ENCODE measurements at places on chromosomes 6 and 20.
A peak's percentile ranks its signal among the peaks of the same experiment; 100 is the strongest.

DNA sequence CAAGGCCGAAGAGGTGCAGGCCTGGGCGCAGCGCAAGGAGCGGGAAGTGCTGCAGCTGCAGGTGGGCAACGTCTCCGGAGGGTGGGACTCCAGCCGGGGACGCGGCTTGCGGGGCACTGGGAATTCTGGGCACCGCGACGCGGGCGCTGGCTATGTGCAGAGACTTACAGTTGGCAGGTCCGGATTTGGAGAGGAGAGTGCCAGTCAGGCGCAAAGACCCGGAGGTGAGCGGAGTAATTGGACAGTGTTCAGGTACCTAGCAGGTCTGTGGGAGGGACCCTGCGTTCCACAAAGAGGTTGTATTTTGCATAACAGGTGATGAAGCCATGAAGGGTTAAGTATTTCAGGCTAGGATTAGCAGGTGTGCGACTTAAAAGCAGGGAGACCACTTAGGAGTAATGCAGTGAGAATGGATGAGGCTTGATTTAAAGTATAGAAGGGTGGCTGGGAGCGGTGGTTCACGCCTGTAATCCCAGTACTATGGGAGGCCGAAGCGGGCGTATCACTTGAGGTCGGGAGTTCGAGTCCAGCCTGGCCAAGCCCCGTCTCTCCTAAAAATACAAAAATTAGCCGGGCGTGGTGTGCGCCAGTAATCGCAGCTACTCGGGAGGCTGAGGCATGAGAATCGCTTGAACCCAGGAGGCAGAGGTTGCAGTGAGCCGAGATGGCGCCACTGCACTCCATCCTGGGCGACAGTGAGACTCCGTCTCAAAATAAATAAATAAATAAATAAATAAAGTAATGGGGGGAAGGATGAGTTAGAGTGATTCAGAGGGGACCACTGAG, 1.0 kb downstream of the MRPS26 start:
- no peak for DNase-seq

DNA sequence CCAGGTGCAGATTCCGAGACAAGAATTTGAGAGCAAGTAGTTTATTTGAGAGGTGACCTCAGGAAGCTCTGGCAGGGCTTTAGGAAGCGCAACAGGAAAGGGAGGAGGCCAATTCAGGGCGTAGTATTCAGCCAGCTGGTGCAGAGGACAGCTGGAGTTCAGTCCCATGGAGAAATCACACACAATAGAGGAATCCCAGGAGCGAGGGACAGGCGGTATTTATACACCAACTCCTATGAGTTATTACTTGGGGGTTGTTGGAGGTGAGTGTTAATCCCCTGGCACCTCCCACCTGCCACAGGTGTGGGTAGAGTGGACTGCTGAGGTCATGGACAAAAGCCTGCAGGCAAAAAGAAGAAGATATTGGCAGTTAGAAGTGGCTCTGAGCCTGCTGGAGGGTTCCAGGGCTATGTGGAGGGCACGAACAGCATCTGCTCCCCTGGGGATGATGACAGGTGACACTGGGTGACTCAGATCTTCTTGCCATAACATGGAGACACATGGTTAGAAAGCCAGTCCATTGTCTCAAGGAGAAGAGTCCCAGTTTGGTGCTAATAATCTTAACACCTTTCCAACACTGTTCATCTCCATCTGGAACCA, 13.9 kb upstream of the SULF2 start:
- no peak for DNase-seq

GRCh38 chr20:63698739-63699465, 2.5 kb downstream of the TNFRSF6B start:
- peak; percentile 62 for DNase-seq

GRCh38 chr6:120614723-120615122, 719.6 kb downstream of the TBC1D32 start:
- no peak for DNase-seq

GRCh38 chr6:165486183-165487137, 176.6 kb downstream of the PDE10A start:
- DNase-seq = no peak

- no peak for DNase-seq
Measured at GRCh38 chr20:36441027-36441414, 100.3 kb upstream of the MYL9 start.

GRCh38 chr20:12715371-12715770, 293.4 kb upstream of the SPTLC3 start:
- no peak for DNase-seq

GRCh38 chr6:68679399-68679798, 44.3 kb downstream of the ADGRB3 start:
- DNase-seq = no peak

GRCh38 chr6:166167801-166168615, at the start of gene TBXT:
TSS of gene TBXT (minus strand) at chr6:166167851. CDS start at chr6:166167591, 260 bp downstream.
- DNase-seq = no peak

- DNase-seq = no peak
Measured at GRCh38 chr6:14925699-14926026, 320.2 kb upstream of the JARID2 start.

GRCh38 chr6:149233056-149233715, 84.3 kb upstream of the TAB2 start:
- peak; percentile 60 for DNase-seq

DNA sequence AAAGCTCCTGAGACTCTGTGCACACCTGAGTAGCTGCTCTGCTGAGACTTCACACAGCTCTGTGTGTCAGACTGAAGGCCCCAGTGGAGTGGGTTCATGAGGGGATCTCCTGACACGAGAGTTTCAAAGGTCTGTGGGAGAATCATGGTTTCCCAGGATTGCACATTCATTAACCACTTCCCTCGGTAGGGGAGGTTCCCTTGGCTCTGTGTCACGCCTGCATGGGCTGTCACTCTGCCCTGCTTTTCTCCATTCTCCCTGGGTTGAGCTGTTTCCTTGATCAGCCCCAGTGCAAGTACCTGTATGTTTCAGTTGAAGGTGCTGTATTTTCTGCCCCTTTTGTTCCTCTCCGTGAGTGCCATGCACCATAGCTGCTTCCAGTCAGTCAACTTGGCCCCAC, 236.9 kb downstream of the EPM2A start:
- DNase-seq = no peak

DNA sequence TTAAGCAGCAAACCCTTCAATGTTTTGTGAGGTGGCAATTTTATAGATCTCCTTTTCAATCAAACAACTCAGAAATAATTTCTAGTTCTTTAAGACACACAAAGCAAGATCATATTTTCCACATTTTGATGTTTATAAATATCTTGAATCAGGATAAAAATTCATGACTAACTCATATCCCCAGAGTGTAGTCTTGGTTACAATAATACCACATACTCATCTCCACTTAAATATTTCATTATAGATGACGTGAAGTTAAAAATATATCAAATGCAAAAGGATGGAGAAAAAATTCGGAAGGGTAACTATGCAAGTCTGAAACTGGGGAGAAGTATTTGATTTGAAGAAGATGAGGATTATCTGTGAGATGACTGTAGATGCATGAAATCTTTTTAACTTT, 59.8 kb upstream of the HIVEP1 start:
- DNase-seq = peak; percentile 11

- no peak for DNase-seq
Measured at GRCh38 chr6:35213298-35213791, 411 bp upstream of the SCUBE3 start.

DNA sequence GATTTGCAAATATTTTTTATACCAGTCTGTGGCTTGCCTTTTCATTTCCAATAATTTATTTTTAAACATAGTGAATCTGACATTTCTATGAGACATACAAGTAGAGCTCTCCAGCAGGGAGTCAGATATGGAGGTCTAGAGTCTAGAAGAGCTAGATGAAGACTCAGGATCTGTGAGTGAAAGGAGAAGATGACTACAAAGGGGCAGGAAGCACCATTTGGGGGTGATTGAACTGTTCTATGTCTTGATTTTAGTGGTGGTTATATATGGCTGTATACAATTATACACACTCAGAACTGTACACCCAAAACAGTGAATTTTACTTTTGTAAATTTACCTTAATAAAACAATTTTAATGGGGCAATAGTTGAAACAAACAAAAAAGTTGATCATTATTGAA, 127.9 kb upstream of the BACH2 start:
- no peak for DNase-seq

GRCh38 chr6:88422831-88423230, 256.7 kb upstream of the CNR1 start:
- DNase-seq = no peak

- no peak for DNase-seq
Measured at GRCh38 chr6:138546733-138547185, 47.5 kb upstream of the NHSL1 start.

DNA sequence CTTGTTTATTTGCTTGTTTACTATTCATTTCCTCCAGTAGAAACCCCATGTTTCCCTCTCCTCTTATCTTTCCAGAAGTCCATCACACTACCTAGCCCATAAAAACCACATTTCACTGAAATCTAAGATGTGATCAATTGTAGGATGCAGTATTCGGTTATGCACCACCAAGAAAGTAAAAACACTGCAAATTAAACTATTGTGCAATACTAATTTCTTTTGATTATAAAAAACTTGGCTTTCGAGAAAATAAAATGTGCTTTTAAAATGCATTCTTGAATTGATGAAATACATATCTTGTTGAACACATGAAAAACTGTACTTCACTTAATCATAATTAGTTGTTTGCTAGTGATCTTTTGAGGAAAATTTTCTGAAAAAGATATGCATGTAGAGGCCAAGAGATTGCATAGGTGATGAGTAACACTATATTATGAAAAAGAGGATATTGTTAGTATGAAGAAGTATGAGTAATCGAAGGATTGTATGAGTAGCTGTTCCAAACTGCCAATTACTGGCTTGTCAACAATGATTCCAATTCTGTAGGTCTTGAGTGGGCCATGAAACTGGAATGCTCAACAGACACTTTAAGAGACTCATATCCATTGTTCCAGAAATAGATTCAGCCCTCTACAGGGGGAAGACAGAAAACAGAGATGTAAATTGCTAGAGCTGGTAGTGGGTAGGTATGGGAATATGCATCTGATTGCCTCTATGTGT, 79.7 kb downstream of the RNF217 start:
- peak; percentile 28 for DNase-seq

GRCh38 chr20:10430704-10431103, 3.3 kb downstream of the MKKS start:
- DNase-seq = no peak

DNA sequence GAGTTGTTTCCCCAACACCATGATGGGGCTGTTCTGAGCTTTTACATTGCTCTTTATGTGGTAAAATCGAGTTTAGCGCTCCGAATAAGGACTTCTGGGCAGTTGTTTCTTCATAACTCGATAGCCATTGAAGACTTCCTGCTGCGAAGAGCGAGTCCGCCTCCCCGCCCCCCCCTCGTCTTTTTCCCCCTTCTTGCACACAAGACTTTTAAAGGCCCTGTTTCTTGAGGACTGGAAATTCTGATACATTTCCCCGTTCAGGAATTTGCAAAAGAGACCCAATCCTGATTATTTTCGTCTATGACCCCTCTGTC, 1.5 kb upstream of the CITED2 start:
- no peak for DNase-seq

DNA sequence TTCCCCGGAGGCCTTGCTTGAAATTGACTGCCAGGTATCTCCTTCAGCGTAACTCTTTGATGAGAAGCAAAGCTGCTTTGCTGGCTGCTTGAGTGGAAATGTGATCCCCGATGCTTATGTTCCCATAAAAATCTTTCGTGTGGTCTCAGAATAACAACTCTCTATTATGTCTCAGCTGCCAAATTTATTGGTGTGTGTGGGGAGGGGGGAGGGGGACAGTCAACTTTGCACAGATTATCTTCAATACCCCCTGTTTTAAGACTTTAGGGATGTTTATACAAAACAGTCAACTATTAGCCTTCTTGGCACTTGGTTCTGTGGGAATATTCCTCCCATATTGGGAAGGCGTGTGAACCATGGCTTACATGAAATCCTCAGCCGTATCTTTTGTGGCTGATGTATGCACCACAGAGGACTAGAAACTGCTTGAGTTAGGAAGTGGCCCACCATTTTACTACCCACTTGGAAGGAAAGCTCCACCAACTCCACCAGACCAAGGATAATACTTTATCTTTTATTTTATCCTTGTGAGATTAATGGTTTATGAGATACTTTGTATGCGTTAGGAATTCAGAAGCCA, 101.5 kb upstream of the SLC24A3 start:
- DNase-seq = no peak

GRCh38 chr6:170024940-170025339, 265.9 kb downstream of the DLL1 start:
- peak; percentile 25 for DNase-seq

DNA sequence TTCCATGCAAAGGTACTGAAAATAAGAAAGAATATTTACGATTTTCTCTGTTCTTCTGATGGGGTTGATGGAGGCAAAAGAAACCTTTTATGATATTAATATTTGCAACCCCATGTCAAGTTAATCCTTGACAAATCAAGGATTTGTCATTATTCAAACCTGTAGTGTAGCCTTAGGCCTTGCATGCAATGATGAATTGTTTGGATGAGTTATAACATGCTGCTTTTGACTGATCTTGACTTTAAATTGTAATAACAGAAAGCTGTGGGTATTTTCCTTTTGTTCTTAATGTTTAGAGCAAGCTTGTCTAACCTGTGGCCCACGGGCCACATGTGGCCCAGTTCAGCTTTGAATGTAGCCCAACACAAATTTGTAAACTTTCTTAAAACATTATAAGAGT, 13.0 kb upstream of the BAG2 start:
- DNase-seq = no peak

DNA sequence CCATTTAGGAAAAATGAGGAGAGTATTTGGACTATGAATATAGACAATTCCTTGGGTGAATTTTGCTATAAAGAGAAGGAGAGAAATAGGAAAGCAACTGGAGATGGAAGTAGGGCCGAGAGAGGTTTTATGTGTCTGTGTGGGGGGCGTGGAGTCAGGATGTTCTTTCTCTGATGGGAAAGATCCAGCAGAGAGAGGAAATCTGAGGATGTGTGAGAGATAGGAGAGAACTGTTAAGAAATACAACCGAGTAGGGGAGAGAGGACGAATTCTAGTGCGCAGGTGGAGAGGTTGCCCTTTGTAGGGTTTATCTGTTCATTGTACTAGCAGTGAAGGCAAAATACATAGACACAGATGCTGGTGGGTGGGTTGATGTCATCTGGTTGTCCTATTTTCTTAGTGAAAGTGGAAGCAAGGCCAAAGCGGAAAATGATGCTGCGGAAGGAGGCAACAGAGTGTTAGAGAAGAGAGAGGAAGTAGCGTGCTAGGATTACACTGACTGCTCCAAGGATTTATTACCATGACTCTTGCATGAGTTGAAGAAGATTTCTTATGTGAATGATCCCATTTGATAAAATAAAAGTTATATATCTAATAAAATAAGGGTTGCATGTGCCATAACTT, 57.7 kb downstream of the CLVS2 start:
- DNase-seq = no peak

- no peak for DNase-seq
Measured at GRCh38 chr6:136922685-136923006, 545 bp downstream of the SLC35D3 start.

DNA sequence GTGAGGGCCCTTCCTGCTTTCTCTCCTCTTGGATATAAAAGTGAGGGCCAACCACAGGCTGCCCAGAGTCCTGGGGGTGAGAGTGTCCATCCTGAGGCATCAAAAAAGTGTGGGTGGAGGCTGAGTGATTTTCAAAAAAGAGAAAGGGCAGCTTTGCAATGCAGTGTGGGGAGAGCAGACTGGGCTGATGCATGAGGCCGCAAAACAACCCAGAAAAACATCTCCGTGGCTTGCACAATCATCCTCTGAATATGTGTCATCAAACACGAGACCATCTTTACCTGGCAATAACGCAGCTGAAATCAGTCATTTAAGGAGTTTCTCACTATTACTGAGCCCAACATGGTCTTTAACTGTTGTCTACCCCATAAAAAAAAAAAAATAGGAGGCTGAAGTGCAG, 191.2 kb upstream of the SOX4 start:
- DNase-seq = no peak

GRCh38 chr6:106182455-106182854, 96.3 kb downstream of the PRDM1 start:
- DNase-seq = no peak
